ENCODE measurements at places on chromosomes 2 and 18. TPM values are rescaled to one million over a fixed set of nuclear protein-coding genes. Genes with fewer than 3 reads are reported as not detected.
A peak's percentile ranks its signal among the peaks of the same experiment; 100 is the strongest.

DNA sequence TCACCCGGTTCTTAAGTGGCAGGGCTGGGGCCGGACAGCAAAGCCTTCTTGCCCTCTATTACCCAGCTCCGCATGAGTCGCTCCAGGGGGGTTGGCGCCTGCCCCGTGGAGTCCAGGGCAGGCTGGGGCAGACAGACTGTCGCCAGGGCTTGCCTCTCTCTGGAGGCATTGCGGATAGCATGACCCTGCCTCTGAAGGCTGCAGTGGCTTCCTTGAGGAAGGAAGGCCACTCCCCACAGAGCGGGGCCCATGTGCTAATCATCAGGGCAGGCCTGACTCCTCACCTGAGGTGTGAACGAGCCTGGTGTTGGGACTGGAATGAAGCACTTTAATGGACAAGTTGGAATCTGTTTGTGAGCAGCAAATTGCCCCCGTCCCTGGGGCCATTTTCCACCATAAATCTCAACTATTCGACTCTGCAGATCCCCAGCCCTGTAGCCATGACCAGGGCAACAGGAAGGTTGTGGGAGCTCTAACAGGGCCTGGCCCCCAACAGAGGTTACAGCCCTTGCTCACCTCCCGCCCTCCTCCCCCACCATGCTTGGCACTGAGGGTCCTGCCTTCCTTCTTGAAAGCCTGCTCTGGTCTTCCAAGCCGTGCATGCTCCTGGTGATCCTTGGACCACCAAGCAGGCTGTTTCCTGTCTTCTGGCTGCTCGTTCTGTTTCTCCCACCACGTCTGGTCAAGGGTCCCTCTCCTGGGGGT lies 144.9 kb upstream of the HAAO start:
- ATAC-seq: no peak

- no peak for ATAC-seq
Measured at GRCh38 chr18:76441002-76441667, 53.9 kb downstream of the ZNF516 start.

- ATAC-seq: peak; percentile 71
Measured at GRCh38 chr2:212777020-212777491, 238.5 kb upstream of the ERBB4 start.

The DLX1 gene
- total RNA-seq: 0.74 TPM

GRCh38 chr2:232487385-232488096 lies at the start of gene ECEL1:
Gene ECEL1, minus strand, starts transcription at chr2:232487834. Its CDS starts 1,181 bp downstream, at chr2:232486653.
- ATAC-seq: peak; percentile 20

DNA sequence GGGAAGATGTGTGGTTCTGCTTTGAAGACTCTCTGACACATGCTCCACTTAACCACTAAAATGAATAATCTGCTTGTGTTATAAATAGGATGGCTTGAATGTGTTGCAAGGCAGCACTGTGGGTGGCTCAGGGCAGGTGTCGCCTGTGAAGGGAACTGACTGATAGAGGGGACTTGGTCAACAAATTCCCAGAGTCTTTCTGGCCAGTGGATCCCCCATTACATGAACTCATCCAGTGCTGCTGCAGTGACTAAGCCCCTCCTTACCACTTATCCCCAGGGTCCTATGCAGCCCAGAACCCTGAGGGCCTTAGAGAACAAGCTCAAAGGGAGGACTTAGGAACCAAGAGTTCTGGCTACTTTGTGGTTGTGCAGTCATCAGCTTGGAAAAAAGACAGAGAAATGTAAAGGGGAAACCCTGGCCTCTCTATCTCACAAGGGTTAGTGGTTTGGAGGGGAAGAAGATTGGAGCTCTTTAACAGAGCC lies 226.2 kb upstream of the TNP1 start:
- ATAC-seq: no peak

DNA sequence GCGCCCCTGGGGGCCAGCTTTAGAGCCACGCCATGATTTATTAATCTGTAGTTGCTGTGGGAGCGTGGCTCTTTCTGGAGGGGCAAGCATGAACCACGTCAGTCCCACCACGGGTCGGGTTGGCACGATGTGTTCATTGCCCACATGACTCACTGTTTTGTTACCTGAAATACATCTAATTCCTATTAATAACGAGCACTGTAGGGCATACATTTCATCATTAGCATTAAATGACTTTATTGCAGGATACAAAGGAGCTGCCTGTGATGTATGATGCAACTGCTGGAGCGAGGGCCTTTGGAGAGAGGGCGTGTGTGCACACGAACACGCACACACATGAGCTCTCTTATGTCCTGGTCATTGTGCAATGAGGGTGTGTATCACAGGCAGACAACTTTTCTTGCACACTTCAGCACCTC lies 127.0 kb downstream of the INHBB start:
- no peak for ATAC-seq

GRCh38 chr2:190376591-190377245 lies 31.4 kb upstream of the MFSD6 start:
- no peak for ATAC-seq

GRCh38 chr2:233833345-233833744 lies 21.0 kb downstream of the HJURP start:
- ATAC-seq: no peak

GRCh38 chr2:191885098-191885497 lies 38.2 kb upstream of the CAVIN2 start:
- ATAC-seq: no peak

DNA sequence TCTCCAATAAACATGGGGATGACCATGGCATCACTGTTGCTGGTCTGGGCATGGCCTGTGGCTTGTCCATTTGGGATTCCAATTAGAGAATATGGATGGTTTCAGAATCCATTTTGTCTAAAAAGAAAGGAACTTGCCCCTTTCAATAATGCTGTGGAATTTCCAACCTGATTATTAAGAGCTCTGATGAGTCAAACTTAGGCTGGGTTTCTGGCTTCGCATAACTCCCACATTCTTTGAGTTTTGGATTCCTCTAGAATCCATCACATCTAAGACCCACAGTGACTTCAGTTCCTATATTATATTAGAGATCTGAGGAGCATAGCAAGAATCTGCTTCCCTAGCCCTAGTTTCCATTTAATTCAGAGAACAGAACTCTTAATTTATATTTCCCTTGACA lies 531.5 kb downstream of the TNS1 start:
- ATAC-seq: peak; percentile 62

DNA sequence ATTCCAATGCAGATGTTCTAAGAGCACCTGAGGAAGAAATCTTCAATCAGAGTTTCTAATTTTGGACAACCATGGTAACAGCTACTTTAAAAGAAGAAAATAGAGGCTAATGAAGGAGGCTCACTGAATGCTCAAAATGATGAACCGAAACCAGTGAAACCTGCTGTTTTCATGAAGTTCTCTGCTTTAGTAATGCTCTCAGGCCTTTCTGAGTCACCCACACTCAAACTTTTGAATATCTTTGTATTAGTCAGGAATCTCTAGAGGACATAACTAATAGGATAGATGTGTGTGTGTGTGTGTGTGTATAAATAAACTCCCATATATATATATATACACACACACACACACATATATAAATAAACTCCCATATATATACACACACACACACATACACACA lies 76.9 kb upstream of the RIT2 start:
- ATAC-seq: no peak

The OSBPL6 gene
- 10.7 TPM for total RNA-seq
